Lung microvascular endothelial cell (primary cell): ENCODE measurements at places on chromosomes 13 and 19. TPM values are rescaled to one million over a fixed set of nuclear protein-coding genes. Genes with fewer than 3 reads are reported as not detected.
A peak's percentile ranks its signal among the peaks of the same experiment; 100 is the strongest.

The THSD8 gene
- 0.20 TPM in 1 of 2 replicates, not detected in the other for total RNA-seq

The ZFR2 gene
- not detected in 2 replicates for total RNA-seq

The ZNF763 gene
- 0.65 and 0.79 TPM in 2 replicates for total RNA-seq

The CD33 gene
- not detected in 2 replicates for total RNA-seq

The SLC8A2 gene
- total RNA-seq = 0.22 TPM in 1 of 2 replicates, not detected in the other

The CLEC17A gene
- not detected in 2 replicates for total RNA-seq

The POSTN gene
- 12.1 and 55.1 TPM in 2 replicates for total RNA-seq

The ZNF723 gene
- not detected in 2 replicates for total RNA-seq

The ZNF28 gene
- total RNA-seq = 10.0 and 20.2 TPM in 2 replicates

The PLIN4 gene
- total RNA-seq = 0.65 and 2.0 TPM in 2 replicates

GRCh38 chr13:46134961-46135522, 30.2 kb upstream of the CPB2 start:
- DNase-seq = no peak

GRCh38 chr19:10505583-10506229, 2.5 kb upstream of the KEAP1 start:
- DNase-seq = peak; percentile 73

- DNase-seq = no peak
Observed at GRCh38 chr13:73599232-73600128, 534.7 kb downstream of the KLF12 start.

GRCh38 chr19:5075597-5075996, 106.7 kb downstream of the KDM4B start:
- DNase-seq = no peak

GRCh38 chr19:28130066-28130511, 1082.9 kb downstream of the UQCRFS1 start:
- no peak for DNase-seq

GRCh38 chr13:89372193-89372592, 1701.0 kb downstream of the SLITRK5 start:
- no peak for DNase-seq

DNA sequence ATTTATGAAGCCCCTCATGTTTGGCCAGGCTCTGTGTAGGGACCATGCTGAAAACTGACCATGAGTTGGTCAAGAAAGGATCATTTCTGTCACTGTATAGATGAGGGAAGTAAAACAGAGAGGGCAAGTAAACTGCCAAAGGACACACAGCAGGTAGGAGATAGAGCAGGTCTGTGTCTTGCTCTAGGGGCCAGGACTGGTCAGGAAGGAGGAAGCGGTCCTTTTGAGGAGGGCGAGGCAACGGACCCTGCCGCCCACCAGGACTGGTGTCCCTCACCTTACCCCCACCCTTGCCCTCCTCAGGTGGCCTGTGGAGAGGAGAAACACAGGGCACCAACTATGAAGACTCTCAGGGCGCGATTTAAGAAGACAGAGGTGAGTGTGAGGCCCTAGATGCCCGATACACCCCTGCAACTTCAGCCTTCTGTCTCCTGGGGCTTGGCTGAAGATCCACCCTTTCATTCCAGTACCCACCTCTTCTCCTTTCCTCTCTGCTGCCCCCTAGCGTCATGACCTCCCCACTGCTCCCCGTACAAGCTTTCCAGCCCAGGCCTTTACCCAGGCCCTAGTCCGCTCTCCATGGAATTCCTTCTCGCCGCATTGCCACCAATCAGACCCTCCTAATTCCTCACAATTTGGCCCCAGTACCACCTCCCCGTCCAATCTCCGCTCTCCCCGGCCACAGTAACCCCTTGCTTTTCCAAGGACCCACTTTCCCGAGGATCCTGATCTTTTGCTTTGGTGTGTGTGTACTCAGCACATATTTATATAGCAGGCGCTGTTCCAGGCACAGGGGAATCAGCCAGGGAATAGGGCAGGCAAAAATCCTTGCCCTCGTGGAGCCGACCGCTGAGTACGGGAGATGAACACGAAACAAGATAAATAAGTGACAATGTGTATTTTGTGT, 3.9 kb downstream of the ANKRD24 start:
- DNase-seq = peak; percentile 73

DNA sequence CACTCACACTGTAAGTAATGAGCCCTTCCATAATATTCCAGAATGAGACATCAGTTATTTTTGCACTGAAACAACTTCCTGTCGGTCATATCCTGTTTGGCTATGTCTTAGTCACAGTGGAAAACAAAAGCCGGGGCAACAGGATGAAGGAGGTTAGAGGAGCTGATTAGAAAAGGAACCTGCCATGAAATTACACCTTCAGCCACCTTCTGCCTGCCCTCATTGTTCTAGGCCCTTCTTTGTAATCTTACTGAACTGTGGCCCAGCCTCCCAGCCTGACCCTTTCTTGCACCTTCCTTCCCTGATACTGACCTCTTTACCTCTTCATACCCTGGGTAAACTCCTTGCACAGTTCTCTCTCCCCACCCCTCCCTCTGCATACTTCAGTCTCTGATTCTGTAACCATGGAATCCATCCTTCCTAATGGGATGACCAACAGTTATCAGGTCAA, 67.3 kb downstream of the DOCK9 start:
- DNase-seq = peak; percentile 97

GRCh38 chr19:18785179-18786124, 5.7 kb downstream of the COMP start:
- DNase-seq = peak; percentile 45

DNA sequence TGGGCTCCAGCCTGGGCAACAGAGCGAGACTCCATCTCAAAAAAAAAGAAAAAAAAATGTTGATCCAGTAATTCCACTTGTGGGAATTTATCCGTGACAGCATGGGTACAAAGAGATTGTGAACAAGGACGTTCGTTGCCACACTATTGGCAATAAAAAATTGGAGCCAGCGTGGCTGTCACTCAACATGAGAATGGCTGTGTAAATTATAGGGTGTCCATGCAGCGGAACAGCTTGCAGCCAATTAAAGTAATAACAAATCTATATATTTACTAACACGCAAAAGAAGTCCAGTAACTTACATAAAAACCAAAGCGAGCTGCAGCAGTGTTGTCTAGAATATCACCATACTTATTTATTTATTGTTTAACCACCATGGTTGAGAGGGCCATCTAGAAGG, 19.3 kb downstream of the DPF1 start:
- DNase-seq = no peak

DNA sequence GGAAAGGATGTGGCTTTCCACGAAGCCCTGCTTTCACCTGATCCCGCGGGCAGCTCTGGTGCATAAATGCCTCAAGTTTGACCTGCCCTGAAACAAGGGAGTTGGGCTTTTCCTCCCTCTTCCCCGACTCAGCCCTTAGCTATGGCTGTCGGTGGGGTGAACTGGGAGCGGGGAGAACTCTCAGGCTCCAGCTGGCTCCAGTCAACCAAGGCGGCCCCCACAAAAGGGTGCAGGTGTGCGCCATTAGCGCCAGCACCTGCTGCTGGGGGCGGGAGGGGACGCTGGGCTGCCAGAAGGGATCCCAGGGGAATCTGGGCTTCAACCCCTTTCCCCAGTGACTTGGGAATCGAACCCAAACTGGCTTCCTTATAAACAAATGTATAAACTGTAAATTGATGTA, 7.1 kb upstream of the DHRS12 start:
- DNase-seq = no peak

- no peak for DNase-seq
Observed at GRCh38 chr19:42313840-42314755, 989 bp downstream of the TMEM145 start.

DNA sequence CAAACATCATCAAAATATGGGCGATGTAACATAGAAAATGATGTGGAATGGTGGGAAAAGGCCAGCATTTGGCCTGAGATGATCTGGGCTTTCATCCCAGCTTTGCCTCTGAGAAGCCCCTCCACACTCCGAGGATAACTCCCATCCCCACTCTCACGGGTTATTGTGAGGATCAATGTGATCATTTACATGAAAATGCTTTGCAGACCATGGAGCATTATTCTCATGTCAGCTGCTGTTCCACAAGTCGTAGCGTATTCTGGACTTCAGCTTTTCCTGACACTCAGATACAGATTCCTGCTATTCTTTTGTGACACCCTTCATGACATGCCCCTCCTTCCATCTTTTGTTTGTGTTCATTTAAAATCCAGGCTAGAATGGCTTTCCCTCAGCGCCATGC, 86.5 kb downstream of the NUFIP1 start:
- no peak for DNase-seq

DNA sequence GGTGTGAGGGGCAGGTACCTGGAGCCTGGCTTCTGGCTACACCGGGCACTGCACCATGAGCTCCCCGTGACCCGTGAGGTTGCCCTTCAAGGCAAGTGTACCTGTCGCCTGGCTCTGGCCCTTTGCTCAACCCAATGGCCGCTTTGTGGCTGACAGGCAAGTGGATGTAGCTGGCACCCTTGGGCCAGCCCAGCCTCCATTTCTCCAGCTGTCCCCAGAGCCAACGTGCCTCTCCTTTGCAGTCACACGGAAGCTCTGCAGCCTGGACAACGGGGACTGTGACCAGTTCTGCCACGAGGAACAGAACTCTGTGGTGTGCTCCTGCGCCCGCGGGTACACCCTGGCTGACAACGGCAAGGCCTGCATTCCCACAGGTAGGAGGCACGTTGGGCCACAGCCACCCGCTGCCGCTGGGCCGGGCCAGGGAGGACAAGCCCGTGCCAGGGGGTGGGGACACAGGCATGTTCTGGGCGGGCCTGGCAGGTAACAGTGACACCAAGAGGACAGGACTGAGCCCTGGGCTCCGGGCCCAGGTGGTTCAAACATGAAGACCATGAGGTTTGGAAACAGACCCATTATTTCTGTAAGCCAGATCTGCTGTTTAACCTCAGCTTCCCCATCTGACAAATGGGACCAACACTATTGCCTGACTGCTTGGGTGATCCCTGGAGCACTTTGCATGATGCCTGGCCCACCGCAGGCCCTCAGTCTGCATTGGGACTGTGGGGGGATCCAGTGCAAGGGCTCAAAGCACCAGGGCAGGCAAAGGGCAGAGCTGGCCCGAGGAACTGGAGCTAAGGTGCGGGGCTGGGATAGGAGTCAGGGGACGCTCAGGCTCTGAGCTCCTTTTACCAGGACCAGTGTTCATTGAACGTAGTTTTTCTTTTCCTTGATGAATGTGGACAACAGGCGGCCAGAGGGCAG, 17.5 kb upstream of the PROZ start:
- no peak for DNase-seq

GRCh38 chr13:47672245-47673008, 328.6 kb downstream of the SUCLA2 start:
- DNase-seq = no peak

DNA sequence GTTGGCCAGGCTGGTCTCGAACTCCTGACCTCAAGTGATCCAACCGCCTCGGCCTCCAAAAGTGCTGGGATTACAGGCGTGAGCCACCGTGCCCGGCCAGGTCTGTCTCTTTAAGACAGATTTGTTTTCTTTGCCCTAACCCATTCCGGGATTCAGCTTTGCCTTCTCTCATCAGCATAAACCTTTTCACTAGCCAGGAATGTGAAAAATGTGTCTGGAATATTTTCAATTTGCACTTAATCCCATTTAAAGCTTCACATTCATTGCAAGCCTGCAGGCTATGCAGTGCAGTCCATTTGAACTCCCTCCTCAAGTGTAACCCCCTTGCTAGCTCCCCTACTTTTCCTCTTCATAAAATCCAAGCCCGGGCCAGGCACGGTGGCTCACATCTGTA, 880 bp upstream of the TMEM160 start:
- DNase-seq = no peak

GRCh38 chr13:45932676-45933075, 81.1 kb upstream of the SIAH3 start:
- DNase-seq = no peak

DNA sequence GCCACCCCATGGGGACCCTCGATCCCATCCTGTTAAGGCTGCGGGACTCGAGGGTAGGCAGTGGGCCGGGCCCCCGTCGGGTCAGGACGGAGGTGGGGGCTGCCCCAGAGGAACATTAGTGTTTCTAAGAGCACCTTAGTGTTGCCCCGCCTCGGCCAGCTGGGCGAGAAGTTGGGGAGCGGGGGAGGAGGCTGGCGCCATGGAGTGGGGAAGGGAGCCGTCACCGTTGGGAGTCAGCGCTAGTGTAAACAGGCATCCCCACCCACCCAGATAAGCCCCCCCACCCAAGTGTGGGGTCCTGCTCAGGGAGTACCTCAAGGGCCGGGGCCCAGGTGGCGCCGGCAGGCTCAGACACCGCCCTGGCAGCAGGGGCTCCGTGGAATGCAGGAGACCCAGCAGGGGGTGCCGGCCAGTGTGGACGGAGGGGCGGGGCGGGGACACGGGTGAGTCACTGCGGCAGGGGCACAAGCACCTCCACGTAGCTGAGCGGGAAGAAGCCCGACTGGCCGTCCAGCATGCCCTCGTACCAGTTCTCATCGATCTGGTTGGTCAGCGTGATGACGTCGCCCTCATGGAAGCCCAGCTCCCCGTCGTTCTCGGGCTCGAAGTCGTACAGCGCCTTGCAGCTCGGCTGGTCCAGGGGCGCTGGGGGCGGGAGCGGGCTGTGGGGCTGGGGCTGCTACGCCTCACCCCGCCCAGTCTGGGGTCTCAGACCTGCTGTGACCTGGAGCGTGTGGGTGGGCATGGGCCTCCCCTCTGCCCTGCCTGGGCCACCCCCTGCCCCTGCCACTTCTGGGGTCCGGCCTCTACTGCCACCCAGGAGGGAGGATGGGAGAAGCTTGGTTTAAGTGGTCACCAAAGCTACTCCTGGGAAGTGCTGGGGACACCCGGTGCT, 18.0 kb downstream of the MPND start:
- DNase-seq = no peak

GRCh38 chr13:29473166-29473565, 122.3 kb downstream of the SLC7A1 start:
- no peak for DNase-seq

DNA sequence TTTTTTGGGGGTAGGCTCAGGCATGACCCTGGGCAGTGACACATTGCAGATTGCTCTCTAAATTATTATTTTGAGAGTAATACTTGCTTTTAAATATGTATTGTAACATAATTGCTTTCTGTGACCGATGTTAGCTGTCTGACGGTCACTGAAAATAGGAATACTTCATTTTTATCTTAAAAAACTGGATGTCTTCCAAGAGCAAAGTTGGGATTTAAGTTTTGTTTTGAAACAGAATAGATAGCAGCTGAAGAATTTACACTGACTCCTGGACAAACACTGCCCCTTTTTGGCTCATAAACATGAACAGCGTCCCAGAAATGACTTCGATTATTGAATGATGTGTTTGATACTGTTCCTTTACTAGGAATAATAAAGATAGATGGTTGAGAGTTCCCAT, 535.9 kb downstream of the GPC5 start:
- no peak for DNase-seq

DNA sequence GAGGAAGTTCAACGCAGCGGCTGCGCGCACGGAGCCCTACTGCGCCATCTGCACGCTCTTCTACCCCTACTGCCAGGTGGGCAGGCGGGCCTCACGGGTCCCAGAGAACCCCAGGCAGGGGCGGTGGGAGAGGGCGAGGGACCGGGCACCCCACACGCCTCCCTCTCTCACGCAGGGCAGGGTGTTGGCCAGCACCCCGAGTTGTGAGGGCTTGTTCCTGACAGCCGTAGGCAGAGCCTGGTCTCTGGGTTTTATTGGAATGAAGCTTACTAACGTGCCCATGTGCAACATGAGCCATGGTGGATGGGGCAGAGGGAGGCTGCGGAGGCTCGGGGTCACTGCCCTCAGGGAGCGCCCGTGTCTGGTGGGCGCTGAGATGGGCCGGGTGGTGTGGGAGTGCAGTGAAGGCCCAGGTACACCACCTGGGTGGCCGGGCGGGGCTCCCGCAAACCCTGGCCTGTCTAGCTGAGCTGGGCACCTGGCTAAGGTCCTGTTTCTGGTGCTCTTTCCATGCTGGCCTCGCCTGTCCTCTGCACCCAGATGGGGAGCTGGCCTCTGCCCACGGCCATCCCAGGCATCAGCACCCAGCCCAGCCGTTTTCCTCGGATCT, 165.2 kb downstream of the KDM4B start:
- no peak for DNase-seq
